GM23338 (cell line): ENCODE measurements at places on chromosomes 12 and 14. TPM values are rescaled to one million over a fixed set of nuclear protein-coding genes. Genes with fewer than 3 reads are reported as not detected.

- no peak for DNase-seq
These were observed 12.6 kb upstream of the CFAP251 start for GRCh38 chr12:121905746-121906145.

PZP gene
- polyA plus RNA-seq, result 0.33 and 0.92 TPM in 2 replicates

GLI1 gene
- 4.8 and 5.6 TPM in 2 replicates for polyA plus RNA-seq

P2RX4 gene
- polyA plus RNA-seq, result 5.6 and 5.9 TPM in 2 replicates

SLC17A8 gene
- 0.05 TPM in 1 of 2 replicates, not detected in the other for polyA plus RNA-seq
